ENCODE measurements at places on chromosomes 6 and 20.

DNA sequence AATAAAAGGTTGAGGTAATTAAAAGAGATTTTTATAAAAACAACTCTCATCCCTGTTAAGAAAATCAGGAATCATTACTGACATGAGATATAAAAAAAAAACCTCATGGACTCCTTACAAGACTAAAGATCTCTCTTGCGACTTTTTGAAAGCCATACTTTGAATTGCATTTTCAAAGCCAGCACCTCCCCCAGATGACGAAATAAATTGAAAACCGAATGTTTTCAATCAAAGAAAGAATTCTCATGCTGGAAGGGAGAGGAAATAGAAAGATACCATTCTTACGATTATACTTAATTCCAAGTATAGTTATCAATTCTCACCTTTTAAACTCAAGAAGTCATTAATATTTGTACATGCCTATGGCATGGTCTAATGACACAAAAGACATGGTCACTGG, 452.3 kb downstream of the GJA1 start:
- DNase-seq, result no peak

GRCh38 chr6:159045801-159046200, 1.0 kb upstream of the TAGAP start:
- no peak for DNase-seq

GRCh38 chr6:26122005-26122388, 34.8 kb downstream of the HFE start:
- DNase-seq, result no peak

DNA sequence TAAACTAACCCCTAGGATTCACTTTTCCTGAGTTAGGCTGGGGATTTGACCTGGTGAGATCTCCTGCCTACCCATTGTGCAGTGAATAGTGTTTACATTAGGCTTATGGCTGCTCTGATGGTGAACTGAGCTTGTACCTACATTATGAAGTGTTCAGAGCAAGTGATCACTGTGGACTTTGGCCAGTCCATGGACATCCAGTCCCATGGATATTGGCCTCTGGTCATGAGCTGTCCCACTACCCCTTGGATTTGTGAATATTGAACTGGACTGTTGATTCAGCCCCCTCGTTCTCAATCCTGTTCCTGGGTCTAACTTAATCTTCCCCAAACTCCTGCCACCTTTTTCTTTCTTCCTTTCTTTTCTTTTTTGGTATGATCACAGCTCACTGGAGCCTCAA, 13.8 kb downstream of the ASIP start:
- DNase-seq, result no peak

DNA sequence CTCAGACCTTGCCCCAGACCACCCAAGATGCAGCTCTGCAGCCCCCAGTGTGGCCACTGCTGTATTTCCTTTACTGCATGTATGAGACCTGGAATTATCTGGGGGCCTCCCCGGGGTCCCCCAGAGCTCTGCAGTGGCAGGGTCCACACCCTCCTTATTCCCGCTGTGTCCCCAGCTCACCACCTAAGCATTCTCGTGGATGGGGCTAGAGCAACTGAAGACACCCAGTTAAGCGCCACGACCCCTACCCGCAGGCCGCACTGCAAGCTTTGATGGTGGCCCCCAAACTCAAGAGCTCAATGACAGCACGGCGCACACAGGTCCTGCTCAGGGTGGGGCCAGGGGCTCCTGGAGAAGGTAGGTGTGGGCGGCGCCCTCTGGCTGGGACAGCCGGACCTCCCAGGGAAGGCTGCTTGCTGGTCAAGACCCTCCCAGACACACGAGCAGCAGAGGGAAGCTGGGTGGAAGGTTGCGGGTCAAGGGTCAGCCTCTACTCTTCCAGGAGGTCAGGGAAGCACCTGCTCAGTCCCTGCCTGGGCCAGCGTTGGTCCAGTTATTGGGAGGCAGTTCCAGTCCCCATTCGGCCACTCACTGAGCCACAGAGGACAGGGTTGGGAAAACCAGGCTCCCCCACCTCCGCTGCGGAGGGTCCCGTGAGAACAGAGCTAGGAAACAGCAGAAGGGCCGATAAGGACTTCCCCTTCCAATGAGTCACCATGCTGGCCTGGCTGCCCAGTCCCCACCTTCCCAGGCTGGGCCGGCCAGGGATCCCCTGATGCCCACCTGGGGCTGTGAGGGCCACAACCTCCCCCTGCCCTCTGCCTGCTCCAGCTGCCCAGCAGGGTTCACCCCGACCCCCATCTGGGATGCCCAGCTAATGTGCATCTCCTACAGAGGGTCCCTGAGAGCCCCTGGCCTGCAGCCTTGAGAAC, 2.9 kb downstream of the LAMA5 start:
- DNase-seq, result no peak

- no peak for DNase-seq
Observed at GRCh38 chr20:13098720-13099355, 90.1 kb downstream of the SPTLC3 start.

- DNase-seq, result no peak
Observed at GRCh38 chr6:117072781-117073180, 192.6 kb upstream of the VGLL2 start.

GRCh38 chr6:123589973-123590372, 46.8 kb downstream of the TRDN start:
- no peak for DNase-seq

DNA sequence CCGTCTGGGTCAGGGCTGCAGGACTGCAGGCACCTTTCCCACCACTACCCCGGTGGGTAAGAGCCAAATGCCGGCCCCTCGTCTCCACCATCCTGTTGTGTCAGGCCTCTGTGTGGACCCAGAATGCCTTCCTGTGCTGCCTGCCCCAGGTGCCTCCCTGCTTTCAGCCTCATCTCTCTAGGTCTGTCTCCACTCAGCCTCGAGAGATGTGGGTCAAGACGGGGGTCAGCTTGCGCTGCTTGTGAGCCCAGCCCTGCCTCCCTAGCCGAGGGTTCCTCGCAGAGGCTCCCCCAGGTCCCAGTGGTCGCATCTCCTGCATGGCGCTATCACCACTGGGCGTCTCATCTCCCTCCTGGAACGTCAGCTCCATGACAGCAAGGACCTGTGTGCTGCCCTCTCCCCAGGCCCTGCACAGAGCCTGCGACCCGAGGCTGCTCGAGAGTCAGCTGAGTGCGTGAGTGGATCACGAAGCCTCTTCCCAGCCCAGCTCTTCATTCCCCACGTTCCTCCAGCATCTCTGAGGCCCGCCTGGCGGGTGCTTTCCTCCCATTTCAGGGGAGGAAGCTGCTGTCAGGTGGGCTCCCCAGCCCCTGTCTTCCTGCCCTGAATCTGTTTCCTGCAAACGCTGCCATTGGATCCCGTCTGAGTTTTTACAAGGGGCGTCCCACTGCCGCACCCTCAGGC, 38.7 kb upstream of the ZBP1 start:
- no peak for DNase-seq

DNA sequence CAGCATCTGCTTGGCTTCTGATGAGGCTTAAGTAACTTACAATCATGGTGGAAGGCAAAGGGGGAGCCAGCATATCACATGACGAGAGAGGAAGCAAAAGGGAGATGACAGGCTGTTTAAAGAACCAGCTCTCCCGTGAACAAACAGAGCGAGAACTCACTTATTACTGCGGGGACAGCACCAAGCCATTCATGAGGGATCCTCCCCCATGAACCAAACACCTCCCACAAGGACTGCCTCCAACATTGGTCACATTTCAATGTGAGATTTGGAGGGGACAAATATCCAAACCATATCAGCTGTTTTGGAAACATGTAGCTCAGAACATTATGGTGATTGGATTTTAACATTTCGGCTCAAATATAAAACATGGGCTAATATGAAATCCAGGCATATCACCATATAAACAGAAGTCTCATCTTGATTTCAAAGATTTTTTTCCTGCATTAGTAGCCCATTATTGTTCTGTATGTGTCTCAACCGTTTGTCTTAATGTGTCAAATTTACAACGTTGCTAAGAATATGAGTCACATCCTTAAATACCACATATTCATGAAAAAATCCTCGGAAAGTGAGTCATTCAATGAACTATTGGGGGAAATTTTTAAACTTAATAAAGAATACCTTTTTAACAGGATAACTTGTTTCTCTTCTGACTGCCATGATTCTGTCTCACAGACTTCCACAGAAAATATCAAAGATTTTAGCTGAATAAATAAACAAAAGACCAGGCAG, 894.3 kb downstream of the TFAP2A start:
- DNase-seq, result no peak

- DNase-seq, result no peak
Observed at GRCh38 chr20:25176184-25176583, 19.3 kb upstream of the ENTPD6 start.

DNA sequence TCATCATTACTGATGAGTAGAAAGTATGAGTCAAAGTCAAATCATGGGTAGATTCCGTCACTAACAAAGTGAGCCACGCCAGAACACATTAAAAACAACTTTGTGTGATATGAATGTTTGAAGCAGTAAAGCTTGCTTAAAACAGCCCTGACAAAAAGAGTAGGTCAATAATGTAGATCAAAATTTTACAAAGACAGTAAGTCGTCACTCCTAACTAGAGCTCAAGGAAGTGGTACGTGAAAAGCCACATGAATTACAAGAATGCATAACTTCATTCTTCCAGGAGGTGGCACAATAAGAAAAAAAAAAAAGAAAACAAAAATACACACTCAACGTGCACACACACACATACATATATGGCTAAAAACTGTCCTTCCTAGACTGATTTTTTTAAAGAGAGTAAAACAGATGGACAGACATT, 69.9 kb downstream of the HACE1 start:
- DNase-seq, result no peak

GRCh38 chr6:113271437-113271836, 585.7 kb upstream of the MARCKS start:
- no peak for DNase-seq

DNA sequence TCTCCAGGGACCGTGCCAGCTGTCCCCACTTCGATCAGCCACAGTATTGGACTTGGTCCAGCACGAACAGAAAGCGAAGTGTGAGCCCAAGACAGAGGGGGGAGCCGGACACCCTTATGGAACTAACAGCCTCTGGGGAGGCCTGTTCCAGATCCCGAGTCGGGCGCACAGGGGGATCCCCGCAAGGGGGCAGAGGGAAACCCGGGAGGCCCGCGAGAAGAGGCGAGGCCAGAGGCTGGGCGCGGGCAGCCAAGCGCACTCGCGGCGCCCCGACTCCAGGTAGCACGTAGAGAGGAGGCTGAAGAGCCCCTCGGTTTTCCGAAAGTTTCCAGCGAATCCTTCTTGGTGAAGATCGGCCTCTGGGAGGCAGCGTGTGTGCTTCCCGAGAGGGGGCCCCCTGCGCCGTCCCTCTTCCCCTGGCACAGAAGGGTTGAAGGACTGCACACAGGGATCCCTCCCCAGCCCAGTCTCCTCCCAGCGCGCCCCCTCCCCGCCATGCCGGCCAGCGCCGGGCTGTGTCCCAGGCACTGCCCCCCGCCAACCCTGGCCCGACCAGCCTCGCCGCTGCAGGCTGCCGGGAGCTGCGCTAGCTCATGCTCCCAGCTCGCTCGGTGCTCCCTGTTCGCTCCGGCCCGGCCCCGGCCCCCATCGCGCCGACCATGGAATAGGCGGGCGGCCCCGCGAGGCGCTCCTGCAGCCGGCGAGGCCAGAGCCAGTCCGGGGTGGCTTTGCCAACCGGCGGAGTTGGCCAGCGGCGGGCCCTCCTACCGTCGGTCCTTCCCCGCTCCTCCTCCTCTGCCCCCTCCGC, 577 bp upstream of the SLC24A3 start:
- DNase-seq, result peak; percentile 40

GRCh38 chr6:37293426-37293825, 35.5 kb upstream of the TMEM217 start:
- no peak for DNase-seq

GRCh38 chr20:62428002-62428372, 648 bp upstream of the RBBP8NL start:
- no peak for DNase-seq

DNA sequence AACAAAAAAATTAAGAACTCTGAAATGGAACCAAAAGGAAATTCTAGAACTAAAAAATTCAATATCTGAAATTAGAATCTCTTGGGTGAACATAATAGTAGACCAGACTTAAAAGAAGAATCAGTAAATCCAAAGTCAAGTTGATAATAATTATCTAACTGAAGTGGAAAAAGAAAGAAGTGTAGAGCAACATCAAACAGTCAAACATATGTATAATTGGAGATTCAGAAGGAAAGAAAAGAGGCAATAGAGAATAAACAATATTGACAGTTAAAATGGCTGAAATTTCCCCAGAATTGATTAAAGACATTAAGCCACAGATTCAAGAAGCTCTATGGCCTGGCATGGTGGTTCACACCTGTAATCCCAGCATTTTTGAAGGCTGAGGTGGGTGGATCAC, 383.6 kb downstream of the PREX1 start:
- DNase-seq, result no peak

DNA sequence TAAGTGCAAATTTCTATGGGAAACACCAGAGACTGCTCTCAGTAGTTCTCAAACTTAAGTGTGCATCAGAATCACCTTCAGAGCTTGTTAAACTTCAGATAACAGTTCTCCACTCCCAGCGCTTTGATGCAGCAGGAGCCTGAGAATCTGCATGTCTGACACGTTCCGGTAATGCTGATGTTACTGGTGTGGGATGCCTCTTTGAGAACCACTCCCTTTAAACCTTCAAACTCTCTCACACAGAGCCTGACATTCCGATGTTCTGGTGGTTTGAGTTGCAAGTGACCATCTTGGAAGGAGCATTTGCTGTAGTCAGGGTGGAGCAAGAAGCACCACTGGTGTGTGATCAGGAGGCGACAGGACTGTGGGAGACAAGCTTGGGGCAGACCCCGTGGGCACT, 57.9 kb downstream of the OTOR start:
- DNase-seq, result no peak

DNA sequence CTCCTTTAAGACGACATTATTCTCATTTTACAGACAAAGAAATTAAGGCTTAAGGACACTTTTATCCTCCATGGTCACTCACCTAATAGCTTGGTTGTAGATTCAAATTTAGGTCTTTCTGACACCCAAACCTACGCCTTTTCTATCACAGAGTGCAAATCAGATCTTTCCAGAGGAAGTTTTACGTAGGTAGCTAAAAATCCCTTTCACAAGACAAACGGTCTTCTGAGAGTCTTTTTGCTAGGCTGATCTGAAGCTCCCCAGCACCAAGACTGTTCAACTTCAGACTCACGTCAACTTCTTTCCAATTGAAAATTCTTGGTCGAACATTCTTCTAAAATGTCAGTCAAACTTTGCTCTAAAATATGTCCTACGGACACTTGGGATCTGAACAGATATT, 46.5 kb downstream of the BLOC1S5 start:
- DNase-seq, result no peak

All from head of caudate nucleus (tissue), 42 donors.